ENCODE measurements at places on chromosomes 11 and 22.

GRCh38 chr11:65214212-65214845 lies 32.6 kb downstream of the CAPN1 start:
- no peak for DNase-seq

- DNase-seq: no peak
Measured at GRCh38 chr11:66437979-66438503, 607 bp downstream of the MRPL11 start.

- no peak for DNase-seq
Measured at GRCh38 chr11:35631891-35632290, 13.6 kb downstream of the FJX1 start.

GRCh38 chr11:26993965-26994457 lies at the start of gene FIBIN:
Gene FIBIN, plus strand, starts transcription at chr11:26994112. Its CDS starts 415 bp downstream, at chr11:26994527.
- no peak for DNase-seq

GRCh38 chr11:90133560-90134477 lies 644 bp upstream of the NAALAD2 start:
- DNase-seq: no peak

DNA sequence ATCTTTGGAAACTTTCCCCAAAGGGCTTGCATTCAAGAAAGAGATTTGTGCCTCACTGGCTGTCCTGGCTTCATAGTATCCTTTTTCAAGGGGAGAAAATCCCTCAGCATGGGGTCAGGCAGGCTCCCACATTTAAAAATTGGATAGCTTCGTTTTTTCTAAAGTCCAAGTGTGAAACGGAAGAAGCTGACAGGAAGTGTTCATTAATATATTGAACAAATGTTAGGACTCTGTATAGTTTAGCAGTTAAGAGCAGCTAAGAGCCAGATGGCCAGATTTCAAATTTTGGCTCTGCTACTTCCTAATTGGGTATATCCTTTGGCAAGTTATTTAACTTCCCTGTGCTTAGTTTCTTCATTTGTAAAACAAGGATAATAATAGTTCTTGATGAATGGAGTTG lies 354.9 kb upstream of the FAT3 start:
- no peak for DNase-seq

GRCh38 chr22:35913925-35914324 lies 114.7 kb downstream of the RBFOX2 start:
- DNase-seq: no peak

GRCh38 chr22:37544955-37545702 lies 15.2 kb upstream of the CDC42EP1 start:
- DNase-seq: peak; percentile 53

DNA sequence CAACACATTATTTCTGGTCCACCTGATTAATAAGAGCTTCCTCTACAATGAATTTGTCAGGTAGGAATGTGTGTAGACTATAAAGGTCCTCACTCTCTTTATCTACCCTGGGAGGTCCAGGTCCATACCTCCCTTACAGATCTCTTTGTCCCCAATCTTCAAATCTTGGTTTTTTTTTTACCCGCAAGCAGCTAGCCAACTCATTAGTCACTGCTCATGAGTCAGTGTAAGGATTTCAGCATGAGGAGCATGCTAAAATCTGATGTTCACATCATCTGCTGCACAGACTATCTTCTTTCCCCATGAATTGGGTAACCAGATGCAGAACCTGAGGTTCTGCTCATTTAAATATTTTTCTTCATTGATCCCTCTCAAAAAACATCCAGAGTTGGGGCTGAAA lies 397.0 kb upstream of the ISX start:
- DNase-seq: no peak

GRCh38 chr11:61887839-61888494 lies 3.4 kb downstream of the FADS3 start:
- DNase-seq: no peak

DNA sequence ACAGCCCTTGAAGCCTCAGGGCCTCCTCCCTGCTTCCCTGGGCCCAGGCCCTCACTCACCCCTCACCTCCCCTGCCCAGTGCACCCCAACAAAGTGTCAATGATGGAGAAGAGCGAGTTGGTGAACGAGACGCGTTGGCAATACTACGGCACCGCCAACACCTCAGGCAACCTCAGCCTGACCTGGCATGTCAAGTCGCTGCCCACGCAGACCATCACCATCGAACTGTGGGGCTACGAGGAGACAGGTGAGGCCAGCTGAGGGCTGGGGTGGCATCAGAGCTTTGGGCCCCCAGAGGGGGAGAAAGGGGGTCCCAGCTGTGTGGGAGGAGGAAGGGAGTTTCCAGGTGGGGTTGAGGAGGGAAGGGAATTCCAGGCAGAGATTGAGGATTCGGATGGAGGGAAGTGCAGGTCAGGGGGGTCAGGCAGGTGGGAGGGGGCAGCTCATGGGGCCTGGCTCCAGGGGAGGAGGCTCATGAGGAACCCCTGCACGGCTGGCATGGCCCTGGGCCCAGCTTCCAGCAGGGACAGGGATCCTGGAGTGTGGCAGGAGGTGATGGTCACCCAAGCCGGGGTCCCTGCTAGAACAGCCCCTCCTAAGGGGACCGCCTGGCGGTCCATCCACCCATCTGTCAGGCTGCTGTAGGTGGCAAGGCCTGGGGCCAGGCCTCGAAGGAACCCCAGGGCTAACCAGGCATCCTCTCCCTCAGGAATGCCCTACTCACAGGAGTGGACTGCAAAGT lies 2.9 kb downstream of the SUSD2 start:
- DNase-seq: no peak

DNA sequence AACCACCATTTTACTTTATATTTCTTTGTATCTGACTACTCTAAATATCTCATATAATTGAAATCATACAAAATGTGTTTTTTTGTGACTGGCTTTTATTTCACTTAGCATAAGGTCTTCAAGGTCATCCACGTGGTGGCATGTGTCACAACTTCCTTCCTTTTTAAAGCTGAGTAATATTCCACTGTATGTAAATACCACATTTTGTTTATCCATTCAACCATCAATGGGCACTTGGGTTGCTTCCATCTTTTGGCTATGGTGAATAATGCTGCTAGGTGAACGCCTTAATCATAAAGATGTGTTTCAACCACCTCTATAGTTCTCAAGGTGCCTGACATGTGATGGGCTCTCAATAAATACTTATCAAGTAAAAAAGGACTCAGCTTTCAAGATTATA lies 15.5 kb downstream of the RAB30 start:
- no peak for DNase-seq

- DNase-seq: no peak
Measured at GRCh38 chr11:26324270-26324669, 7.7 kb upstream of the ANO3 start.

- no peak for DNase-seq
Measured at GRCh38 chr22:27348634-27349033, 452.9 kb downstream of the MN1 start.

DNA sequence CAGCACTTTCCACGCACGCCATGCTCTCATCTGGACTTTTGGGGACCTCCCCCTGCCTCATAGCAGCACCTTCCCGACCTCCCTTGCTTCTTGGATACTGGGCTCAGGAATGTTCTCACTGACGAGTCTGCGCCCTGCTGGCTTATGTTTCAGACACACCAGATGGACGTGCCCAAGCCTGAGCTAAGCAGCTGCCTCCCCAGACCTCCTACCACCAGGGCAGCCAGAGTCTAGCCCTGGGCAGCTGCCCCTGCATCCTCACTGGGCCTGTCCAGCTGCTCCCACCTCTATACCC lies 13.2 kb upstream of the RGL4 start:
- no peak for DNase-seq
